ENCODE measurements at places on chromosomes 13 and 19. TPM values are rescaled to one million over a fixed set of nuclear protein-coding genes. Genes with fewer than 3 reads are reported as not detected.
A peak's percentile ranks its signal among the peaks of the same experiment; 100 is the strongest.

- peaks cover 57% of the 10 kb centered on the region for H3K4me1 ChIP-seq
- no peak for DNase-seq
- peaks cover 6% of the 10 kb centered on the region for H3K36me3 ChIP-seq
- H3K27ac ChIP-seq: peak overlapping the region; percentile 99
These were observed 66.3 kb downstream of the RASA3 start for GRCh38 chr13:114065926-114066774.

DNA sequence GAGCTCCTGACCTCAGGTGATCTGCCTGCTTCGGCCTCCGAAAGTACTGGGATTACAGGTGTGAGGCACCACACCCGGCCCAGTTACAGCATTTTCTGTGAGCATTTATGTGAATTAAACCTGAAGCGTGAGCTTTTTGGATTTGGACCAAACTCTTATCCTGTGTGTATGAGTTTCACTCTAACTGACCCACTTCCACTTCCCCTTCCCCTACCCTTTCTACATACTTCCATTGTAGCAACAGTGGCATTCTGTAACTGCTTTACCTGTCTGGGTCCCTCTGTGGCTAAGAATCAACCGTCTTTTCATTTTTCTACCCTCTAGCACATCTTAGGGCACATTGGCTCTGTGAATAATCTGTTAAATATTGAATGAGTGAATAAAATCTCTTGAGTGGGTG lies 16.2 kb downstream of the FRY start:
- H3K4me3 ChIP-seq: no peak overlapping the region
- peaks cover 2% of the 10 kb centered on the region for H3K4me1 ChIP-seq
- DNase-seq: no peak
- no peak overlapping the region for H3K27ac ChIP-seq
- no peaks in the 10 kb centered on the region for H3K27me3 ChIP-seq
- H3K36me3 ChIP-seq: no peaks in the 10 kb centered on the region

DNA sequence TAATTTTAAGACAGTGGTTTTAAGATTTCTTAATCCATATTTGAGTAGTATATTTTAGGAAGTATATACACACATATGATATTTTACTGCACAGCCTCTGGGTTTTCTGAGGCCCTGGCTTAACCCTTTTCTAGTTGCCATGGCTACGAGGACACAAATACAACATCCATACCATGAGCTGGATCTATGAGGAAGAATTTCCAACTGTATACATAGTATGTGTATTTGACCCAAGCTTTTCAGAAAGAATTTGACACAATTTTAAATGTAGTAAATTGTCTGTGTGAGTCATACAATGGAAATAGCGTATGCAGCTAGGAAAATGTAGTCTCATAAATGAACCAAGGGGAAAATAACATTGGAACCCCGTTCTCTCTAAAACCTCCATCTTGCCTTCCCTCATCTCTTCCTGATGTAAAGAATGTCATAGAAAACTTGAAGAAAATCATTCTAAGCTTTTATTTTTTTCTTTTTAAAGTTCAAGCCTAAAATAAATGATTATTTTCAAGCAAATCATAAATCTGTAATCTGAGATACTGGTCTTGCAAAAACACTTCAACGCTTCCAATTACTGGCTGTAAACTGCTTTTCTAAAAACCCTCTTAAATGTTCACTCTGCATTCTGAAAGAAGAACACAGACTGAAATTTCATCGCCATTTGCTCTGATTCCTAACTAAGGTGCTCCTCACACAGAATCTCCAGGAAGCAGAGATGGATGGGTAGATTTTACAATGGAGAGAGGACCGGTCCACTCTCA lies 172.4 kb downstream of the LACC1 start:
- H3K27me3 ChIP-seq: peaks cover 1% of the 10 kb centered on the region
- peak; percentile 14 for DNase-seq
- no peak overlapping the region for H3K27ac ChIP-seq
- no peaks in the 10 kb centered on the region for H3K4me1 ChIP-seq

- peak; percentile 20 for DNase-seq
- H3K4me1 ChIP-seq: peaks cover 2% of the 10 kb centered on the region
These were observed 59.0 kb downstream of the SERP2 start for GRCh38 chr13:44432650-44433049.

DNA sequence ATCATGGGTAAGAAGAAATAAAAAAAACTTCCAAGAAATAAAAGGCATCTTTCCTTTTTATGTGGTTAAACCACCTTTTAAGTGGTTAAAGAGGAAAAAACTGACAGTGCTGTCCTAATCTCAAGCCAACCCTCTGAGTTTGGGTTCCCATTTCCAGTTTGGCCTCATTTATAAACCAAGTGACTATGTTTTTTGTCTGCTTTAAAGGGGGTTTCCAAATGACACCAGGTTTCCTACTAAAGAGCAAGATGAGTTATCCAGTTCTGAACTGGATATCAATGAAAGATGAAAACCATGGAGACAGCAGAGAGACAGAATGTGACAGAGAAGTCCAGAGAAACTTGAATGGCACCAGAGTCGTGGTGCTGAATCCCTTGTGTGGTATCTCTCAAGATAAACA lies 251.5 kb downstream of the ABCC4 start:
- no peaks in the 10 kb centered on the region for H3K27me3 ChIP-seq
- no peak overlapping the region for H3K27ac ChIP-seq
- no peak overlapping the region for H3K4me3 ChIP-seq
- no peaks in the 10 kb centered on the region for H3K4me1 ChIP-seq

The CBY2 gene
- not detected for total RNA-seq

The KCNN4 gene
- 0.83 TPM for total RNA-seq

All from fibroblast of lung (primary cell).